ENCODE measurements at places on chromosomes 16 and 17.

DNA sequence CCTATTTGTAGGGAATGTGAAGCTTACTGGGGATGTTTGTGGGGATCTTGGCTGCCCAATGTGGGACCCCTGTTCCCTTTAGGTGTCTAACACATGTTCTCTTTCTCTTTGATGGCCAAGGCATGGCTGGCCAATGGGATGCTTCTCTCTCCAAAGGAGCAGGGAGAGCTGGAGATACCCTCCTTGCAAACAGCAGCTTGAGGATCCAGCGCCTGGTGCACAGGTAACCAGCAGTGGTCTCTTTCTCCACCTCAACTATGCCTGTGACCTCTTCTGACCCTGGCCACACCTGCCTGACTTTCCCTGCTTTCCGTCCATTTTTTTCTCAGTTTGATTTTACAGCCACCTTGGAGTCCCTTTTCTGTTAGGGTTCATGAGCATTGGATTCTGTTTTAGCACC lies 16.8 kb upstream of the NKD1 start:
- DNase-seq, result peak; percentile 5

- DNase-seq, result no peak
These were observed 15.8 kb downstream of the GPR142 start for GRCh38 chr17:74383141-74383540.

GRCh38 chr17:59424331-59424730 lies 92.9 kb downstream of the YPEL2 start:
- DNase-seq, result no peak

- DNase-seq, result no peak
These were observed 151.7 kb upstream of the COX10 start for GRCh38 chr17:13917634-13918033.

- DNase-seq, result no peak
These were observed 1.1 kb downstream of the ZNF423 start for GRCh38 chr16:49854796-49855203.

- DNase-seq, result peak; percentile 71
These were observed 2.7 kb upstream of the LASP1NB start for GRCh38 chr17:38922538-38923297.

DNA sequence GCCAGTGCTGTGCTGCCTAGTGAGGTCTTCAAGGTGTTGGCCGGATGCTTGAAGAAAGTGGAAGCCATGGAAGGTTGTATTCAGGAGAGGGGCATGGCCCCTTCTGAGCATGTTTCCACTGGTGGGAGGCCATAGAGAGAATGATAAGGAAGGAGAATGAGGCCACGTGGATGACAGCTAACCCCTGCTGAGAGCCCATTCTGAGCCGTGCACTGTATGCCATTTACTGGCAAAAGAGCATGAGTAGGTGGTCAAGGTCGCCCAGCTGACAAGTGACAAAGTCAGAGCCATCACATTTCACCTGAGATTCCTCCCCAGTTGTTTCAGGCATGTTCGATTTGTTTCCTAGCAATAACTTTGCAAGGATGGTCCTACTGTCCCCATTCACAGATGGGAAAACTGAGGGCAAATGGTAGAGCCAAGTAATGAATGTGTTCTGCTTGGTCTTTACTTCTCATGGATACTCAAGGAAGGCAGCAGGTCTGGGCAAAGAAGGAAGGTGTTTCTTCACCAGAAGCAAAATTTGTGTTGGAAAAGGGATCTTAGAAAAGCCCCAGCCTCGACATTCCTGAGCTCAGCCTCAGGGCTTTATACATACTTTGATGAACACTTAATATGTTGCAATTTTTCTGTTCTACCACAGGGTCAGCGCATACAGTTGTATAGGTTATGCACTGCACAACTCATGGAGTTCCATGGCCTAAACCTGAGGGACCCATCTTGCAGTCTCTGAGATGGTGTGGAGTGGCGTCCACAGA lies 10.5 kb upstream of the NKD1 start:
- DNase-seq, result peak; percentile 10

- DNase-seq, result no peak
These were observed 34.0 kb downstream of the PGS1 start for GRCh38 chr17:78412403-78412802.

DNA sequence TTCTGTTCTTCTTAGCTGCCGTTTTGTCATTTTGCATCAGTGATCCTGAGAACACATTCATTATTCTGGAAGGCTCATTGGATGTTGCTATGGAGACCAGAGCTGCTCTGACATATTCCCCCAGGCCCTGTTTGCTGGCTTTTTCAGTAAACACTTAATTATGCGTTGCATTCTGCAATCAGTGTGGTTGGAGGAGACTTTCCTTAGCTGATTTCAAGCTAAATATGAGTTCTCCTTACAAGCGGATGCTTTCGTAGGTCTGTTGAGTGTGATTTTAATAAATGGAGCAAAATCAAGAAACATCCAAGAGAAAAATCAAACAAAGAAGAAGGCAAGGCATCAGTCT lies 38.2 kb upstream of the NUDT7 start:
- no peak for DNase-seq

DNA sequence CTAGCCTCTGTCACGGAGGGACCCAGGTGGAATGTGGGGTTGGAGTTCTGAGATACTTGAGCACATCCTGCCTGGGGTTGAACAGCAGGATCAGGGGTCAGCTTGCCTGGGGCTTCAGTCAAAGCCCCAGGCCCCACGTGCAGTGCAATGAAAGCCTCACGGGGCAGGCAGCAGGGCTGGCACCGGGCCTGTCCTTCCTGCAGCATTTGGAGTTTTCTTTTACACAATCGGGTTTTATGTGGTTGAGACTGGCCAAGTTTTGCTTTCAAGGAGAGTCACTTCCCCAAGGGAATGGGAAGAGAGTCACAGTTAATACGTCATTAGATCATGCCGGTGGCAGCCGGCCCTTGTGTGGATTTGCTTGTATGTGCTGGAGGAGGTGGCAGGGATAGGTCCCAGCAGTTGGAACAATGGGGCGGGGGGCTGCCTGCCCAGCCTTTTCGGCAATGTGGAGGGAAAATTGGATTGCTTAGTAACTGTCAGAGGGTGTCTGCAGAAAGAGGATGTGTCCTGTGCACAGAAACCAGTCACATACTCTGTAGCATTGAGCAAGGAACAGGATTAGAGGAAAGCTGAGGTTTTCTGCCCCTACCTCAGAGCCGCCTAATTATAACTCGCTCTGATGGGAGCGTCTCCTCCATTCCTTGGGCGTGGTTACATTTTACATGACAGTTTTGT lies 4.5 kb downstream of the RMI2 start:
- no peak for DNase-seq

GRCh38 chr16:70548936-70549335 lies 25.3 kb downstream of the SF3B3 start:
- DNase-seq, result no peak

All from H9 (cell line).